ENCODE measurements at places on chromosomes 7 and 10. TPM values are rescaled to one million over a fixed set of nuclear protein-coding genes. Genes with fewer than 3 reads are reported as not detected.

The SLC16A9 gene
- 4.0 TPM for total RNA-seq

The ADAM12 gene
- total RNA-seq: 15.8 TPM

The GPER1 gene
- 2.2 TPM for total RNA-seq

The PON2 gene
- total RNA-seq: 104 TPM

The CHCHD2 gene
- 797 TPM for total RNA-seq

The ZNF425 gene
- 1.9 TPM for total RNA-seq

The EGR2 gene
- total RNA-seq: 0.56 TPM

The ZNF316 gene
- 7.6 TPM for total RNA-seq

- DNase-seq: peak; percentile 61
Measured at GRCh38 chr10:78491812-78492211, 458.1 kb downstream of the RPS24 start.

DNA sequence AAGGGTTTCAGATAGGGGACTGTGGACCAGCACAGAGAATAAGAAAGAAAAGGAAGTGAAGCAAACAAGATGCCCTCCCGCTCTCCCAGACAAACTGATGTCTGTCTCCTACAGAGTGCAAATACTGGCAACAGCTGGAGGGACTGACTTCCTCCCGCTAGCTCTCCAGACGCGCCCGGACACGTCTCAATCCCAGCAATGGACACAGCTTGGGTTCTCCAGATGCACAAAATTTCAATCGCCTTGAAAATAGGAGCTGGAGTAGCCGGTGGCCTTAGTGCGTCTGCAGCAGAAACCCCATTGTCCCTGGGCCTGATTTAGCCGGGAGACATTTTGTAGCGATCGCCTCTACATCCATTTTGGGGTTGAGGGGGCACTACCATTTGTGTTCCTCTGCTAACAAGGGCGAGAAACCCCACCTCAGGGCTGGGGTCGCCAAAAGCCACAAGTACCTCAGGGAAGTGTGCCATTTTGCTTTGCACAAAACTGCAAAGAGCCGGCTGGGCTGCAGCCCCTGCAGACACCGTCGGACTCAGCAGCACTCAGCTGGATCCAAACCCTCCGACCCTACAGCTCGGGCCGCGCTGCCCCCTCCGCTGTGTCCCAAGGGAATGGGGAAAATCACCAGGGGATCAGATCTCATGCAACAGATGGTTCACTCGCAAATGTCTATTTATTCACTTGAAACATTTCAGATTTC, 5.9 kb downstream of the CPA2 start:
- DNase-seq: no peak

DNA sequence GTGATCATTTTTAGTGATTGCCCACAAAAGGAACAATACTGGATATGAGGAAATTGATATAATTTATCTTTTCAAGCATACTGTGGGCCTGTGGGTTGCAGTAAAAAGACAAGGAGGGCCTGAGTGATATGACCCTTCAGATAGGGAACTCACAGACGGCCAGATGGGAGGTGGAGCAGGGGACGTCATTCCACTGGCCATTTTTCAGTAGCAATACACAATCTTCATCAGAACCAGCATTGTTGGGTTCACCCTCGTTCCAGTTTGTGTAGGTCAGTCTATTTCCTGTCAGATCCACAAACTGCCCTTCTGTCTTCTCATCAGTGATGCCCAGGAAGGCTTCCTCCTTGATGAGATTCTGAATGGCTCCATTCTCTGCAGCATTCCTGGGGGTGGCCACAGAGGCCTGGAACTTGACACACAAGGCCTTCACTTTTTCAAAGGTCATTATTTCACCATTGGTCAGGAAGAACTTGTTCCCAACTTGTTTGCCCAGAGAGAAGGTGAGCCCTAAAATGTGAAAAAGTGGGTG, 4.5 kb downstream of the MBL2 start:
- DNase-seq: no peak

GRCh38 chr7:42527004-42527403, 290.0 kb upstream of the GLI3 start:
- DNase-seq: no peak

DNA sequence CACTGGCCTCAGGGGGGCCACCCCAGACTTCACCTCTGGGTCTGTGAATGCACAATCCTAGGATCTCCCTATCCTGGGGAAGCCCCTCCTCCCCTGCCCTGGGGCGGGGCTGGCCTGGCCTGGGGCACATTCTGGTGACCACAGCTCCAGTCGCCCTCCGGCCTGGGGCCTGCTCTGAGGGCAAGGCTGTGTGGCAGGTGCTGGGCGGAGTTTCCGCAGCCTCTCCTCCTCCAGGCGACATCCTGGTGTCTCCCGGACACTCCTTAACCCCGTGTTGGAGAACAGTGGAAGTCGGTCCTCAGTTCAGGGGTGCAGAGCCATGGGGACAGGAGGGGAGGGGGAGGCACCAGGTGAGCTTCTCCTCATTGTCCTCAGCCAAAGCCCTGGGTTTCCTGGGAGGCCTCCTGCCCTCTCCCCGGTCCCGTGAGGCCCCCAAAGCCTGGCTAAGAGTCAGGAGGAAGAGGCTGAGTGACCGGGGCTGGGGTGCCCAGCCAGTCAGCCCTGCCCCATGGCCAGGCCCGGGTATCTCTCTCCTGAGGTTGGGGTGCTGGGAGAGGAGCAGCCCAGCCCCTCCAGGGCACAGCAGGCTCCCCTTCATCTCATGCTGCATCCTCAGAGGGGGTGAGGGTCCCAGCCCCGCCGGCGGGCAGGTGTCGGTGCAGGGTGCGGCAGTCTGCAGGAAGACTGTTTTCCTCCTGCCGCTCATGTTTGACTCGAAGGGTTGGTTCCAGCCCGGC, 22.6 kb downstream of the UNCX start:
- DNase-seq: no peak

- DNase-seq: no peak
Measured at GRCh38 chr7:55485501-55486191, 86.7 kb downstream of the VOPP1 start.

GRCh38 chr10:119348516-119349240, 141.3 kb downstream of the GRK5 start:
- DNase-seq: no peak

DNA sequence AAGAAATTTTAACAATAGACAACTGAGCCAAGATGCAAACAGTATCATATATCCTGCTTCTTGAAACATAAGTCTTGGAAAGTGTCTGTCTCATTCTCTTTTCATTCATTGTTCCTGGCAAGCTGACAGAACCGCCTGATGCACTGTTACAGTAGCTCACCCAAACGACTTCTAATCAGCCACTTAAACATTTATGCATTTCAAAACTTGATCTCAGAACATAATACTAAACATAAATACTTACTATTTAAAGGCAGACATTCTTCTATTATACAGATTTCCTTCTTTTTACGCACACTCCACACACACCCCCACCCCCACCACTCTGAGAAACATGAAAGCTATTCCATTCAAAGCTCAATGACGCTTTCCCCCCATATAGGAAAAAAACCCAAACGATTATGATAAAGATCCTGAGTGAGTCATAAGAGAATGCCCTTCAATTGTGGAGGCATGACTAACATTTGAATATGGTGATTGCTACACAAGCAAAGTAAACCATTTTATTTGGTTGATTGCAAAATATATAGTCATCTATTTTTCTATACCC, 30.5 kb downstream of the SHTN1 start:
- DNase-seq: peak; percentile 60

- DNase-seq: no peak
Measured at GRCh38 chr7:3955026-3955425, 654.0 kb downstream of the SDK1 start.

DNA sequence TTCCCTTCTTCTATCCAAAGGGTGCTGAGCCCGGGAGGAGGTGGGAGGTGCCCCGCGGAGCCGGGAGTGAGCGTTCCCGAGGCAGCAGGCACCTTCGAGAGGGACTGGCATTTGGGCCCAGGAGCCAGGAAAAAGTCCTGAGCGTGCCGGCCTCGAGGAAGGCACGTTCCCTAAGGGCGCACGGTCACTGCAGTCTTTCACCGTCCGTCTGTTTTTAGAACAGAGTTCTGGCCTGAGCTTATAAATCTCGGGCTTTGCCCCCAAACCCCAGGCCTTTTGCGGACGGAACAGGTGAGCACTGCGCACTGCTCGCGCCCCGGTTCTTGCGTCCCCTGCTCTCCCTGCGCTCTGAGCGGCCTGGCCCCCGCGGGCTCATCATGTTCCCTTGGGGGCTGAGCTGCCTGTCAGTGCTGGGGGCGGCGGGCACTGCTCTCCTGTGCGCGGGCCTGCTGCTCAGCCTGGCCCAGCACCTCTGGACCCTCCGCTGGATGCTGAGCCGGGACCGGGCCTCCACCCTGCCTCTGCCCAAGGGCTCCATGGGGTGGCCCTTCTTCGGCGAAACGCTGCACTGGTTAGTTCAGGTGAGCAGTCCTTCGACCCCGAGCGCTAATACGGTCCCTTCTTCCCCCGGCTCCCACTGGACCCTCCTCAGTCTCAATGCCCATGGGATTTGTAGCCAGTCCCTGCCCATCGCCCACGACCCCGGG, 442 bp downstream of the CYP26C1 start:
- DNase-seq: no peak

DNA sequence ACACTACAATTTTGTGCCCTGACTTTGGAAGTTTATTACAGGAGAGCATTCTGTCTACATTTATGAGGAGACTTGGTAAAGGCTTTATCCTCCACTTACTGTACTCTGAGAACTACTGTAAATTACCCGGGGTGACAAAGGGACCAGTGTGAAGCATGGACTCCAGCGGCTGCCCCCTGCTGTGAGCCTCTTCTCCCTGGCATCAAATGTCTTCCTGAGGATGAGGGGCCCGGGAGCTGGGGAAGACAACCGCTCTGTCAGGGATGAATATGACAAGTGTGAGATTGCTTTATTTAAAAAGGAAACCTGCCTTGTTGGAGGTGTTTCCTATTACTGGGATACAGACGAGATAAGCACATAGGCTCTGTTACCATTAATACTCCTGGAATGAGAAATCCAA, 714.8 kb downstream of the CCSER2 start:
- no peak for DNase-seq

- DNase-seq: no peak
Measured at GRCh38 chr7:93008833-93009232, 108.9 kb downstream of the SAMD9 start.

- no peak for DNase-seq
Measured at GRCh38 chr10:52348037-52348564, 34.0 kb downstream of the DKK1 start.

DNA sequence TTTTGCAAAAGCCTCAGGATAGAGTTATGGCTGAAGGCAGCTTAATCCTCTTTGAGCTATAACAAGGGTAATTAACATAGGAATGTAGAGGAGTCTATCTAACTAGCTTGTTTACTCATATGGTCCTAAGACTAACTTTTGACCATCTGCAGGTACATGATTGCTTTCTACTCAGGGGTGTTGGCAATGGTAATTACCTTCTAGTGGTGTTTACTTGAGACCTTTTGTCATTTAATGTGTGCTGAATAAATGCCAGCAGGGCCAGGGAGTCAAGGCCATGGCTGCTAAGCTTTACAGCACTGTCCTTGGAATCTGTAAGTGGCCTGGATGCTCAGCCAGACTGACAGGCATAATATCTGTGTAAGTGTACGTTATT, 1325.0 kb downstream of the XPNPEP1 start:
- DNase-seq: no peak

DNA sequence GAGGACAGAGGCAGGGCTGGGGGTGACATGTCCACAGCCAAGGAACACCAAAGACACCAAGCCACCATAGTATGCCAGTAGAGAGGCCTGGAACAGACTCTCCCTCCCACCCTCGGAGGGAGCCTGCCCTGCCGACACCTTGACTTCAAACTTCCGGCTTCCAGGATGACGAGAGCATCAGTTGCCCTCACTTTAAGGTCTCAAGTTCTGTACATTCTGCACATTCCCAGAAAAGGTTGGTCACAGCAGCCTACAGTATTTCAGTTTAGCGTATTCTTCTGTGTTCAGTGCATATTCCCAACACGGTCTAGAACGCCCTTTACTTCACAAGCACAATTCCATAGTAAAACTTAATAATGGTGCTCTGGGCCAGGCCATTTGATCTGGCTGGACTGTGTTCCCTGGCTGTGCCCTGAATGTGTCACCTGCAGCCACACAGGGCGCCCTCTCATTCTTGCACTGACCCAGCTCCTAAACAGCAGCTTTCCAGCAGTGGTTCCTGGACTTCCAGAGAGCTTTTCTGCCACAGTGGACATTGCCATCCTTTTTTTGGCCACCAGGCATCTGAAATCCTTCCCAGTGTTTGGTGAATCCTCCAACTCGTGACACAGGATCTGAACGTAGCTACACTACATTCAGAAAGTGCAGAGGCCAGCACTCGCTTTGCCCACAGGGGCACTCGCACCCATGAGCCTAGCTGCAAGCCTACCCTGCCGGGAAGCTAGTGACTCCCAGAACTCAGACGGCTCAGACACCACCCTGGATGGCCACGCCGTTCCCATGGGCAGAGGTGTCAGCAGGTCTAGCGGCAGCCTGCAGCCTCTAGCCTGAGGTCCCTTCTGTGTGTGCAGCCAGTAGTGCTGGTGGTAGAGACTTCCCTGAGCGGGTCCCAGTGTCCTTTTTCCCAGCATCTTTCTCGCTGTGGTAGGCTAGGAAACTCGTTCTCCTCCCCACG, 36.4 kb upstream of the INSIG1 start:
- no peak for DNase-seq

DNA sequence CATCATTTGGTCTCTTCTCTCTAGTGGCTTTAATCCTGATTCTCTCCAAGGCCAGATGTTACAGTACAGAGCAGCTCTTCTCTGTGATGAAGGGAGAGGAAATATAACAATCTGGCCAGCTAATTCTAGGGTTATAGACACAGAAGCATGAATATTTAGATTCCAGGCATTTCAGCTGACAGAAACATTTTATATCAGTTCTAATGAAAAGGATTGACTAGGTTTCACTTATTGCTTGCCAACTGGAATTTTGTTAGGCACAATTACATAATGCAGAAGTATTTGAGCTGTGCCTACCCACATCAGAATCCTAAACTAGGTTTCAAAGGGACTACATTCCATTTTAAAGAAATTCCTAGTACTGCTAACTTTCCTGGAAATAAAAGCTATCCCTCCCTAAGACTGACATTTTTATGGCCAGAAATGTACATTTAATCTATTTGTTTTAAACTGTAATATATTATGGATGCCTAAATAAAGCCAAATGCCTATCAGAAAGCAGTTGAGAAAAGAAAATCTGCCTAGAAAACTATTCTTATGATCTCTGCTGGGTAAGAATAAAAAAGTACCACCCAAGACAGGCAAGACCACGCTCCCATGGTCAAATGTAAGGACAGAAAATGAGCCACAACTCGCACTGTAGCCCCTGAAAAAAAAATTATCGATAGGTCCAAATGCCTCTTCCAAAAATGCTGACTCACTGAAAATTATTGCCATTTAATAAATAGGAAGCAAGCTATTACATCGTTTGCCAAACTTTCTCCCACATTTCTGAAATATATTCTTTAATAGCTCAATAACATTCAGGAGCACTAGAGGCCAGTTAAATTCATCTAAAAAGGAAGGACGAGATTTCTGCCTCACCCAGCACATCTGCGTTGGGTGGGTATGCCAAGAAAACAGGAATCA, 498.1 kb downstream of the KCNMA1 start:
- DNase-seq: no peak

Data from MG63 (cell line).